ENCODE measurements at places on chromosomes 5 and 9.

- no peak for DNase-seq
Observed at GRCh38 chr5:147956842-147957223, 50.5 kb upstream of the C5orf46 start.

DNA sequence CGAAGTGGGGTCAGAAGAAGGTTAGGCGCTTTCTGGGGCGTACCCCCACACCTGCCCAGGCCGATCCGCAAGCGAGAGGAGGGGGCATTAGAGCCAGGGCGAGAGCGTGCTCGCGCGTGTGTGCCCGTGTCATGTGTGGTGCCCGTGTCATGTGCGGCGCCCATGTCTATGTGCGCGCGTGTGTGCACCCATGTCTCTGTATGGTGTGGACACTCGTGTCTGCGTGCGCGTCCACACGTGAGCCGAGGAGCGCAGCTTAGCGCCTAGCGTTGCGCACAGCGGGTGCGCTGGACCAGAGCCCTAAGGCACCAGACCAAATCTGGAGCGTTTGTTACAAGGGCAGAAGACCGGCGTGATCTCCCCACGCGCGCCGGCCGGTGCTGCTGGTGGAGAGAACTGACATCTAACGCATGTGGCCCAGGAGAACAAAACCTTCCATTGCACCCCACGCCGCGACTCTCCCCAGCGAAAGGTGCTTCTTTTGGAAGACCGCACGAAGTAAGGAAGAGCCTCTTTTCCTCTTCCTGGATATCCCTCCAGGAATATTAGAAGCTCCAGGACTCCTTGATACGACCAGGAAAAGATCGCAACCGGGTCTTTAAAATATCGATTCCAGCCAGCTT lies 644 bp downstream of the NIM1K start:
- DNase-seq = peak; percentile 12

GRCh38 chr9:18442629-18443491 lies 31.1 kb upstream of the ADAMTSL1 start:
- peak; percentile 27 for DNase-seq

GRCh38 chr5:52774005-52774410 lies 13.7 kb upstream of the ITGA1 start:
- no peak for DNase-seq

GRCh38 chr5:148965511-148966265 lies 97.2 kb downstream of the SH3TC2 start:
- DNase-seq = no peak

DNA sequence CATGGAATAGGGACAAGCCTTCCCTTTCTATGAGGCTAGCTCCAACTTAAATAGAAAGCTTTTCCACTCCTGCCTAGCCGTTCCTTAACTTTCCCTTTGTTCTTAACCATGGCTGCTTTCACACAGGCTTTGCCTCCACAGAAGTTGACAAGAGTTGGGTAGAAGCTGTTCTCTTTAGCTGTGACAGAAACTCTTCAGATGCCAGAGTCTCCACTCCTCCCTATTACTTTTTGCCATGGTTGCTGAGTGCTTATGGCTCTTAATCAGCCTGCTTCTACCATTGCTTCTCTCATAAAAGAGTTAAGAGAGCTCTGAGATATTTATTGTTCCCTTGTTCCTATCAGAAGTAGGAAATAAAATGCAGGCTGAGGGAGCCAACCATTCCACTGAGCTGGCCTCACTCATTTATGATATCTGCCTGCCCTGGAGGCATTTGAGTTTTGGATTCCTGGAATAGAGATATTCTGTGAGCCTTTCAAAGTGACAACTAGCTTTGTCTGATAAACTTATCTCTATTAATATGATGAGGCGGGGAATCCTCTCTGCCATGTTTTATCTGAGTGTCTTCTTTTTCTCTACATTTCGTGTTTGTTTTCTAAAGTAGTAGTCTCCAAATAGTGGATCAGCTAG lies 162.6 kb downstream of the DMAC1 start:
- no peak for DNase-seq

GRCh38 chr5:39423331-39423751 lies 1.4 kb downstream of the DAB2 start:
- no peak for DNase-seq

DNA sequence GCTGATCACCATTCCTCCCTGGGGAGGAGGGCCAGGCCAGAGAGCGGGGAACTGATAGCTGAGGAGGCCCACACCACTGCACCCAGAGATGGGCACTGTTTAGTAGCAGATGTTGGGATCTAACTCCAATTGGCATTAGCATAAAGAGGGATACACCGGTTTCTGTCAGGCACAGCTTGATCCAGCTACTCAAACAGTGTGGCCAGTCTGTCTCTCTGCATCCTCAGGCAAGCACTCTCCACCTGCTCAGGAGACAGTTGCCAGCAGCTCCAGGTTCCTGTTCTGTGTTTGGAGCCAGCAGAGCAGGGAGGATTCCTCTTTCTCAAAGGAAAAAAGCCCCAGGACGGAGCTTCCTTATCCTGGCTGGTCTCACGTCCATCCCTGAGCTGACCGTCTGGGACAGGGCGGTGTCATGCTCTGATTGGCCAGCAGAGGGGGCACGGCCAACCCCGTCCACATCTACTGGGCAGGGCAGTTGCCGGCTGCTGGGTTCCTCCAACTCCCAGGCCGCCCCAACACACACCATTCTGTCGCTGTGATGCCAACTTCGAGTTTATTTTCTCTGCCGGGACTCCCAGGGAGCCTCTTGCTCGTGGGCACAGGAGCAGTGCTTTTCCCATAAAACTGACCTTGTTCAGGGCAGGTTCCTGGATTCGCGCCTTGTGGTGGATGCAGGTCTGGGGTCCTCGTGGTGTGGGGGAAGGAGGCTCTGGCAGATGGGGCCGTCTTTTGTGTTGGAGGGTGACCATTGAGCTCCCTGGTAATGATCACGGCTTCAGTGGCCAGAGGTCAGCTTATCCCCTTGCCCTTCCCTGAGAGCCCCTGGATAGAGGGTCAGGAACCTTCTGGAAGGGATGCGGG lies 47.9 kb downstream of the COL5A1 start:
- DNase-seq = no peak

GRCh38 chr9:128821584-128822406 lies 3.5 kb downstream of the ENDOG start:
- no peak for DNase-seq

DNA sequence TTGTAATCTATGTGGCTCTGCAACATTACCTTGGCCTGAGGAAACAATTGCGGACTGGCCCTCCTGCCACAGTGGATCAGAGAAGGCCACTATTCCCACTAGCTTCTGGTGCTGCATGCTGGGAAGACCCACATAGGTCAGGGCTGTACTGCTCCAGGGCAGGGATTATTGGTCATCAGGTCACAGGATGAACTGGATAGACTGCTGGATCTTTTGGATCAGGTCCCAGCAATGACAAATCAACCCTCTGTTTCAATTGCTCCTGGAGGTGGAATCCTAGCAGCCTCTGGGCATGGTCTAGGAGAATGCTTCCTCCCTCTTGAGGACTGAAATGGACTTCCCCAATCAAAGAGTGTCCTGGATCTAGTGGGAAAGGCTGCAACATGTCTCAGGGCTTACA lies 66.7 kb upstream of the PHF24 start:
- DNase-seq = no peak

DNA sequence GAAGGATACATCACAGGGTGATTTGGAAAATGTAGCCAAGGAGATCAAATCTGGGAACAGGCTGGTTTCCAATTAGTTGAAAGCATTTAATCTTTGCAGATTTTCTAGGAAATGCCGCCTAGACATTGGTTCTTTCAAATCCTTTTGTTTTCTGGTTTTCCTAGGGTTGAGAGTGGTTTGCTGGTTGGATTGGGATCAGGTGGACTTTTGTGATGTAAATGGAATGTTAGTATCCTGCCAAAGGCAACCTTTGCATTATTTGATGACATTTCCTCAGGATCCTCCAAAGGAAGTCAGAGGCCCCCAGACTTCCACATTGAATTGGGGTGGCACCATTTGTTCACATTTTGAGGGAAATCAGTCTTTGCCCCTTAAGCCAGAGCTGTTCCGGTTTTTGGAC lies 245.5 kb upstream of the RPS23 start:
- DNase-seq = no peak

- no peak for DNase-seq
Observed at GRCh38 chr9:81646337-81646736, 43.0 kb downstream of the TLE1 start.

DNA sequence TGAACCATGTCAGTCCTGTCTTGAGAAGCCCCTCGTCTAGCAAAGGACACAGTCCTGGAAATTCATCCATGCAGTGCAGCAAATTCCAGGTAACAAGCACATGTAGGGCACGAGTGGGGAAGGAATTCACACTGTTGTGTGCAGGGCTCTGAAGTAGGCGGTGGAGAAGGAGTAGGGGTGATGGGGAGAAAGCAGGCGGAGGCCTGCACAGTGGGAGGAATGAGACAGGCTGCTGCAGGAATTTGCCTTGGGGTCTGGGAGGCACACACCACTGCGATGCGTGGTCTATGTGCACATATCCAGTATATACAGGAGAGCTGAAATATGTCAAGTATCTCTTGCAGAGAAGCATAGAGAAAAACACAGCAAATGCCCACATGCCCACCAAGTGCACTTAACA lies 249.2 kb upstream of the IRX2 start:
- DNase-seq = no peak

- no peak for DNase-seq
Observed at GRCh38 chr9:96051423-96051822, 175.9 kb downstream of the ERCC6L2 start.

DNA sequence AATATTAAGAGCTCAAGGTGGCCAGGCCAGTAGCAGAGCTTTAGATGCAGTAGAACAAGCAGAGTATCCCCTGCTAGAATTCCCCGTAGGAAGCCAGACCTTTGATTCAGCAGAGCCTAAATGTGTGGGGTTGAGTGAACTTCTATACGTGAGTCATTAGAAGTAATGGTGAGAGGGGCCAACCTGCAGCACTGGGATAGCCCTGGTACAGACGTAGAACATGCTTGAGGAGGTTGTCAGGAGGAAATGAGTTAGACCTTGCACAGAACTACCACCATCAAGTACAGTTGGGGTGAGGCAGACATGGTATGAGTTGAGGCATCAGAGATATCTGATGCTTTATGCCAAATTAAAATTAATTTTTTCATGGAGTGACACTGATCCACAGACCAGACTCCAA lies 42.0 kb downstream of the PDCD1LG2 start:
- DNase-seq = no peak

- no peak for DNase-seq
Observed at GRCh38 chr5:132016721-132017250, 5.3 kb upstream of the ACSL6 start.

DNA sequence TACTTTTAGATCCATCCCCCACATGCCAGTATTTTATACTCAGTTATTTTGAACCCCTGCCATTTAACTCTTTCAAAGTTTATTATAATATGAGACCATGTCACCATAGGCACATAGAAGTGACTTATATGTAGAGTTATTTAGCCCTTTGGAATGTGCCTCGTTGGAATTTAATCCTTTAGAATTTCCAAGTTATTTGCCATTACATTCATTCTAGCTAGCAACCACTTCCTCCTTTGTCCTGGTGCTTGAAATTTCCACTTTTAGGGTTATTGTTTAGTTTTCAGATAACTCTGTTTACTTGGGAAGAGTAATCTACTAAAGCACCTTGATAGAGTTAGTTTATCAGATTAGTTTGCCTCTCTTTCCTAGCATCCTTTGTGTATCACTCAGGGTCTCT lies 82.8 kb upstream of the TLE1 start:
- DNase-seq = no peak

- no peak for DNase-seq
Observed at GRCh38 chr5:179313849-179314521, 31.3 kb downstream of the ADAMTS2 start.

DNA sequence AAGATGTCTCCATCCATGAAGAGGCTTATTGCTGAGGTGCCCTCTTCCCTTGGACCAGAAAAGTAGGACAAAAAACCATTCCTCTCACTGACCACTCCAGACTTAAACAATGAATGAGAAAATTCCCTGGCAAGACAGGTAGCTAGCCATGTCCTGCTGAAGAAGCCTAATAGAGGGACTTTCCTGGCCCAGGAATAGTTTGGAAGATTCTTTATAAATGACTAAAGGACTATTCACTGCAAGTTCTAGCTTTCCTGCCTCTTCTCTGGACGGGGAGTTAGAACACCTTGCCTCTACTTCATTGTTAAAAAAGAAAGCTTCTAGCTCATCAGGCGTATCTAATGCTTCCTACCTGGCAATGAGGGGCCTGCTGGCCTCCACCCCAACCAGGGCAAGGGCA lies 153.6 kb downstream of the NR3C1 start:
- DNase-seq = no peak

Measured in activated T-helper 2 cell treated with anti-CD3 and anti-CD28 coated beads, Interferon-gamma antibody, Interleukin-2, Interleukin-4, amounts not matched to agents 10 μg/mL and 5 μg/mL and 100 μg/mL, durations not matched to agents 14 hours and 24 hours and 36 hours (primary cell).